ENCODE measurements at places on chromosomes 5 and 9.

GRCh38 chr5:72537166-72537565, 30.0 kb upstream of the ZNF366 start:
- DNase-seq: no peak

- DNase-seq: no peak
Observed at GRCh38 chr5:132470010-132470392, 20.6 kb downstream of the IRF1 start.

DNA sequence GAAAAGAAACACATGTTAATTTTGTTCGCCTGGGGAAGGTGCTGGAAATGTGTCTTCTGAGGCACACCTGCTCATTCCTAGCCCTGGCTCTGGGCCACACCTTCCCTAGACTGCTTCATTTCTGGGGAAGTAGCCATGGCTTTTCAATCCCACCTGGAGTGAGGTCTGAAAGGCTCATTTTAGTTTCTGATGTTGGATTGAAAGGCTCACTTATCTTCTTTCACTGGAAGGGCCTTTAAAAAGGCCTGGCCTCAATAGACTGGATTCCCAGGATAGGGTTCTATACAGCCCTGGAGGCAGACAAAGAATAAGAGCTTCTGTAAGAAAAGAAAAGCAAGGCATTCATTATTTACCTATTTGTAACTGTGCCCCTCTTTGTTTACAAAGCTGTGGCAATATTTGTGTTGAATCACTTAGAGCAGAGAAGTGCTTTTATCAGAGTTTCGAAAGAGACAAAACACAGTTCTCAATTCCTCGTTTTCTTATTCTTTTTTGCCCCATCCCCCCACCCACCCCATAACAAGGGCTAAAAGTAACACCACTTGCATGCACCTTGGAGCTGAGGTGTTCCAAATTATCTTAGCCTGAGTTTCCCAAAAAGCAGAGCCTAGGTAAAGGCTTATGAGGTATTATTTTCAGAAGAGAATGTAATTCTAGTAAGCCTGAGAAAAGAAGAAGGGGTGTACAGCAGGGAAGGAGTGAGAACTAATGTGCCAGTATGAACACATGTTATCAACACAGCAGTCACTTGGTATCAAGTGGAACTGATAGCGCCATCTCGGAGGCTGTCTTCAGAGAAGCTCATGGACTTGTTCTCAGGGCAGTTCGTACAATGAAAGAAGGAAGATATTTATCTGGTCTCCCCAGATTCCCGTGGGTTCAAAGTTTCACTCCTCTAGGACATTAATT, 413.1 kb downstream of the KCTD16 start:
- no peak for DNase-seq

GRCh38 chr5:33468775-33469435, 28.1 kb downstream of the TARS1 start:
- no peak for DNase-seq

- DNase-seq: no peak
Observed at GRCh38 chr5:177099422-177100093, 12.8 kb downstream of the FGFR4 start.

DNA sequence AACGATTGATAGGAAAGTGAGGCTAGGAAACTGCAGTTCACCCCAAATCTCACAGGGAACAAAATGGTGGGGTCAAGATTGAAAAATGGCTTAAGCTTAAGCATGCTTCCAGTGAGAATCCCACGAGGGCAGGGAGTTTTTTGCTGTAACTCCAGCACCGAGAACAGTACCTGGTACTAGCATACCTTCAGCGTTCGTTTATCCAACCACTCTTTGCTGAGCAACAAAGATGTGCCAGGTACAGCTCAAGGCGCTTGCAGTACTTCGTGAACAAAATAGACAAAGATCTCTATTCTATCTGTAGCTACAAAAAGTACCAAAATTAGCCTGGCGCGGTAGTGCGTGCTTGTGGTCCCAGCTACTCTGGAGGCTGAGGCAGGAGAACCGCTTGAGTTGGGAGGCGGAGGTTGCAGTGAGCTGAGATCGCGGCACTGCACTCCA, 778 bp upstream of the PPP6C start:
- peak; percentile 36 for DNase-seq

- no peak for DNase-seq
Observed at GRCh38 chr5:176540476-176540899, 3.3 kb upstream of the RNF44 start.

- no peak for DNase-seq
Observed at GRCh38 chr5:114504560-114504959, 142.7 kb downstream of the KCNN2 start.

DNA sequence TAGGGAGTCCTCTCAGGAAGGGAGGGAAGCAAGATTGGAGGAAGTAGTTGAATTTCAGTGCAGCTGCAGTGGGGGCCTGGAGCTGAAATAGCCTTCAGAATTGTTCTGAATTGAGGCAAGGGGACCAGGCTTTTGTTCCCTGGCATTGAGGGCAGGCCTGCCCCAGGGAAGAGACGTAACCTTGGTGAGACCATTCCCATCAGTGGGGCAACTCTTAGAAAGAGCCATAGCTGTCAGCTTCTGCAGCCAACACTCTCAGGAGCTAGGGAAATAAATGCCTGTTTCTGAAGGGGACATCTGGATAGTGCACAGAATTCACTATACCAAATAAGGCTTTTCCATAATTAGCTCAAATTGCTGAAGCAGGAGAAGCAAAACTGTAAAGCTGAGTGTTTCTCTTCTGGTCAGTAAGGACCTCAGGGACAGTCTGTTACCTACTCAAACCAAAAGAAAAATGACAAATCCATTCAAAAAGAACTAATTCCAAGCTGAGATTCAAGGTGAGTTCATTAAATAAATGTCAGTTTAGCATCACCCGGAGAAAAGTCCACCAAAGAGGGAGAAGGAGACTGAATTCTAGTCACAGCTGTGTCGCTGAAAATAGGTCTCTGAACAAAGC, 44.0 kb downstream of the LYRM7 start:
- DNase-seq: no peak

DNA sequence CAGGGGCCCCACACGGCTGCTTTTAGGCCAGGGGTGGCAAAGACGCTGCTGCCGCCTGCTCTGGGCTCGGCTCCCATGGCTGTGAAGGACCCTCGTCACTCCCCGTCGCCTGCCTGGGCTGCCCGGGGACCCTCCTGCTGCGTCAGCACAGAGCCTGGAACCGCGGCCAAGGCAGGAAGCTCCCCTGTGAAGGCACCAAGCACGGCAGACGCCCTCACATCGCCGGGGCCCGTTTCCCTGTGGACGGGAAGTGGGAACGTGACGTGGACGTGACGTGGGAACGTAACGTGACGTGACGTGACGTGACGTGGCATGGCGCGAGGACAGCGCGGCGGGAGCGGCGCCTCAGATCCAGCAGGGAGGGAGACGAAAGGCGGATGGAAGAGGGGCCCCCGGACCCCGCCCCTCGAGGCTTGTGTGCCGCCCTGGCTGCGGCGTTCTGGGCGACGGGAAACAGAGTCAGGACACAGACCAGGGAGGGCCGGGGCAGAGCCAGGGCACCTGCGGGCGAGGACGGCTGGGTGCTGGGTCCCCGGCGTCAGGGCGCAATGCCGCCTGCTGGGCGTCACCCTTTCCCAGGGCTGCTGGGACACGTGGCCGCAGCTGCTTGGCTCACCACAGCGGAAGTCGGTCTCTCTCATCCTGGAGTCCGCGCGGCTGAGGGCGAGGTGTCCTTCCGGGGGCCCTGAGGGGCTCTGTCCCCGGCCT, 53.1 kb downstream of the MRPL36 start:
- no peak for DNase-seq
